ENCODE measurements at places on chromosomes 2 and 18. TPM values are rescaled to one million over a fixed set of nuclear protein-coding genes. Genes with fewer than 3 reads are reported as not detected.

ANKRD30B gene
- not detected for total RNA-seq

GAD1 gene
- 0.38 TPM for total RNA-seq

CFAP65 gene
- not detected for total RNA-seq

ST8SIA5 gene
- total RNA-seq, result not detected

LAMA3 gene
- total RNA-seq, result 1.2 TPM

DES gene
- not detected for total RNA-seq

SMYD1 gene
- total RNA-seq, result not detected

ZNF385B gene
- total RNA-seq, result not detected

MAB21L4 gene
- total RNA-seq, result not detected

SERPINB13 gene
- total RNA-seq, result not detected

EPB41L3 gene
- total RNA-seq, result 6.9 TPM

NXPH2 gene
- total RNA-seq, result not detected

MOCOS gene
- total RNA-seq, result not detected

RBM43 gene
- total RNA-seq, result 5.5 TPM

All from activated naive CD4-positive, alpha-beta T cell treated with anti-CD3 and anti-CD28 coated beads, Interleukin-2, amount 10 ng/mL, durations not matched to agents 5 hours and 36 hours (primary cell).